ENCODE measurements at places on chromosomes 12 and 14.

DNA sequence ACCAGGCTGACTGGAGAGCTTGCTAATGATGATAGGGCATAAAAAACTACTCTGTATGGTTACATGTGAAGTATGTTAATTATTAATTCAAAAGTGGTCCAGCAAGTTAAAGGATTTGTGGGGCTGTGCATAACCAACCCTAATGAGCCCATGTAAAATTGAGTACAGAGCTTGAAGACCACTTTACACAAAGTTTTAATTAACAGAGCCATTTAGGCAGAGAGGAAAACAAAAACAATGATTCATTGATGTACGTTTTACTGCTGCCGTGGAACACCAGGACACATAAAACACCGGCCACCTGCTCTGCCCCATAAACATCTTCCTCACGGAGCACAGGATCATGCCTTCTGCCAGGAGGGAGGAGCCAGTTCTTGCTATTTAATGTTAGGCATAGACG, 83.5 kb downstream of the RIMBP2 start:
- DNase-seq = no peak

DNA sequence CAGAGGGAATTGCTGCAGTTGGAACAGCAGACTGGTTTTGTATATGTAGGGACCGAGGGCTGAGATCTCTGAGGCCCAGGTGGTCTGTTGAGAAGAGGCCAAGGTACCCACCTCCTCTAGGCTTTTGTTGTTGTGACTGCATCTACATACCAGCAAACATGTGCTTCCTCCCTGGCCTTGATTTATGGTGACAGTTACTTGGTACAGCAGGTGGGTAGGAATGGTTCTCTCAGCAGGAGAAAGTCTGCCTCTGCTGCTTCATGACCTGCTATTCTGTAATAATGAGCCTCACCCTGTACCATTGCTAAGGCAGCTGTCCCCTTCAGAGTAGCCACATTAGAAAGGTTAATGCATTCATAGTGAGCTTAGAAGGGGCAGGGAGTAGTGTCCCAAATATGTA, 196.7 kb upstream of the PELI2 start:
- DNase-seq = no peak

DNA sequence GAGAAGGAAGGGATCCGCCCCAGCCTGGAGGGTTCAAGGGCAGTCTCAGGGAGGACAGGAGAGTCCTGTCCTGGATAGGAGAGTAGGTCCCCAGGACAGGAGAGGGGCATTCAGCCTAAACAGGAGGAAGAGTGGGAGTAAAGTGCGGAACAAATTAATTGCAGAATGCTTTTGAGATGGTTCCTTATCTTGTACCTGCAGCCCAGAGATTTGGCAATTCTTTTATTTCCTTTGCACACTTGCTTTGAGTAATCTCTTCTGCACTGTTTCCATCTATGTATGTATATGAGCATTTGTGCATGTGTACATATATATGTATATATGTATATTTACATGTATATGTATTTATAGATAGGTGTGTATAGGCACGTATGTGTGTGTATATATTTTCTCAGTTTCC, 22.7 kb downstream of the PLEK2 start:
- DNase-seq = no peak

GRCh38 chr14:75077794-75078193, 8.4 kb downstream of the ZC2HC1C start:
- no peak for DNase-seq

- no peak for DNase-seq
These were observed 12.8 kb downstream of the BDKRB2 start for GRCh38 chr14:96217376-96217913.

GRCh38 chr12:68305278-68305677, 26.9 kb downstream of the MDM1 start:
- no peak for DNase-seq

- DNase-seq = peak; percentile 9
These were observed 85.8 kb downstream of the EXOC5 start for GRCh38 chr14:57182760-57183503.

DNA sequence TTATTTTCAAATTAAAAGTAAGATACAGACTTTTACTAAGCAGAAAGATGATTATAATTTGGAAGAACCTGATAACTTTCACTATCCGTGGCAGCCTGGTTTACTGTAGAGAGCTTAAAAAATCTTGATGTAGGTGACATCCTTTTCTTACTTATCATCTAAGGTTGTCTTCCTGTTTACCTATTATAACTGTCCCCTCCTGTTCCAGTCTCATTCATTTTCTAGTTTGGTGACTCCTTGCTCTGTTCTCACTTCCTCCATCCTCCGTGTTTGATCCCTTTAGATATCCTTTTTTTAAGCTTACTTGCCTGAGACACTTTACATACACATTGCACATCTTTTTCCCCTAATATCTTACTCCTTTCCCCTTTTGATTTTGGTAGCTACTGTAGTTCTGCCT, 27.5 kb downstream of the CCDC91 start:
- DNase-seq = no peak

DNA sequence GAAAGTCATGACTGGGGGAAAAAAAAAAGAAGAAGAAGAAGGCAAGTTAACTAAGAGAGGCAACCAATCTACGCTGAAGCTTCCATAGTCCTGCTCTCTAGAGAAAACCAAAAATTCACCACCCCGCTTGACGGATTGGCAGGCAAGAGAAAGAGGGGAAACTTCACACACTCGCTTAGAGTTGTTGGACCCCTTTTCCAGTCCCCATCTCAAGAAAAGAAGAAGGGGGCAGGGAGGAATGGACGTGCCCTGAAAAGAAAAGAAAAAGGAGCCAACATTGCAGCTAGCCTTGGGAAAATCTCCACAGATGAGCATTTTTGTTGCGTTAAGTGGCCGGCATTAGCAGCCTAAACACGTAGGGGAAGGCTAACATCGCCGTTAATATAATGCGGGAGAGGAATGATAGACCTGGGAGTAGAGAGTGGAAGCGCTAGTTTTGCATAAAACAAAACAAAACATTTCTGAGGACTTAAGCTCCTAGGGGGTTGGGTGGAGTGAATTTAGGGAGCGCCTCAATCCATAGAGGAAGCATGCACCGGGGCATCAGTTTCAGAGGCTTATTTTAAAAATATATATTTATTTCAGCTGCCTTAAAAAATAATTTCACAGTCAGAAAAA, 11.3 kb upstream of the FOXG1 start:
- DNase-seq = no peak

- DNase-seq = no peak
These were observed 107.7 kb upstream of the BCAT1 start for GRCh38 chr12:25056486-25057130.

- peak; percentile 81 for DNase-seq
These were observed 258.6 kb upstream of the TMEM132C start for GRCh38 chr12:128008341-128008740.

DNA sequence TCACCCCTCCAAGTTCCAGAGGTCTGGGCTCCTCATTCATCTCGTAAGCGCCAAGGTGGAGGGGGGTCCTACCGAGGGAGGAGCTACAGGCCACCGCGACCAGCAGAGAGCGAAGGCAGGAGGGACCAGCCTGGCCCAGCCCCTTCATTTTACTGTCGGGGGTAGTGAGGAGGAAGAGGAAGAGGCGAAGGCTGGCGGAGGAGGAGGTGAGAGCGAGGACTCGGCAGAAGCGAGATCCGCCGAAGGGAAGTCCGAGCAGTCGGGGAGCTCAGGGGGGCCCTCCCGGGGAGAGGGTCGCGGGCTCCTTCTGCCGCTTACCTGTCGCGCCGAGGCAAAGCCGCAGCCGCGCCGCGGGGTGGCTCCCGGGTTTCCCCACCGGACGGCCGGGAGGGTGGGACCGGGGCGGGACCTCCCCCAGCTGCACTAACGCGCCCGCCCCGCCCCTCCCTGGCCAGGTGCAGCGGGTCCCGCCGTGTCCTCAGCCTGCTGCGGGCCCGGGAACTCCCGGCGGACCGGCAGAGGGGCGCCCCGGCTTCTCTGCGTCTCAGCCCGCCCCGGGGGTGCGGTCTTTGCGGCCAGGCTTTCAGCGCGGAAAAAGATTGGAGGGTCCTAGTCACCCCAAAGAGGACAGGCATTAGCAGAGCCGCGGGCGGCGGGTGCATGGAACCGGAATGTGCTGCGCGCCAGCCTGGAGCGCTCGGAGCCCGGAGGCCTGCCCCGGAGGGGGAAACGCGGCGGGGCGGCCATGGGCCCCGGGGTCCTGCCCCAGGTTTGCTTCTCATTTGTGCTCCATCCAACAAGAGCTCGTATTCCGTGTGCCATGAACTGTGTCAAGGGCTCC, at the start of gene GALNT6:
Gene GALNT6 (minus strand): TSS at position 124 of the 841 bp plus-strand sequence. CDS start 11,625 bp downstream, outside the sequence.
- no peak for DNase-seq

DNA sequence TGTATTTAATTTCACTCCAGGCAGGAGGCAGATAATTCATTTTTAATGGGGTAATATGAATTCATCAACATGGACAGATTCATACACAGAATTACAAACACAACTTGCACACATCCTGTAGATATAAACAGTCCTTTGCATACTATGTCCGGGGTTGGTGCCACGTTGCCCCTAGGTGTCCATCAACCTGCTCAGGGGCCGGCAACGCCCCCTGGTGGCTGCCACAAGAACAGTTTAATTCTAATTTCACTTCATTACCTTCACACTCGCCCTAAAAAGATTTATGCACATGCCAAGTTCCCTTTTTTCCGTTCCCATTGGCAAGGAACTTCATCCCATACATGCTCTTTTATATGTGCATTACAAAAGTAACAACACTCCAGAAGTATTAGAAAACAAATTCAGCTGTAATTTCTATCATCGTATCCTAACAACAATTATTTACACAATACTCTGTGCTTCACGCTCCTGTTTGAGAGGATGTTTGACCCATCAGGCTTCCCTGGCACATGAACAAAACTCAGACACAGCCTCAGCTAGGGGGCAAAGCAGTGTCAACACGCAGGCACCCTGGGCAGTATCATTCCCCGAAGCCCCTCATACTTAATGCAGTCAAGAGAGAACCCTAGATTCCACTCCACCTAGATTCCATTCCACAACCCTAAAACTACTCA, 15.5 kb downstream of the MANSC1 start:
- DNase-seq = peak; percentile 53

- DNase-seq = no peak
These were observed 146.0 kb upstream of the C14orf180 start for GRCh38 chr14:104433401-104434213.

GRCh38 chr12:905261-906031, 44.0 kb downstream of the RAD52 start:
- no peak for DNase-seq

- DNase-seq = no peak
These were observed 13.5 kb downstream of the BMP4 start for GRCh38 chr14:53942970-53943750.

DNA sequence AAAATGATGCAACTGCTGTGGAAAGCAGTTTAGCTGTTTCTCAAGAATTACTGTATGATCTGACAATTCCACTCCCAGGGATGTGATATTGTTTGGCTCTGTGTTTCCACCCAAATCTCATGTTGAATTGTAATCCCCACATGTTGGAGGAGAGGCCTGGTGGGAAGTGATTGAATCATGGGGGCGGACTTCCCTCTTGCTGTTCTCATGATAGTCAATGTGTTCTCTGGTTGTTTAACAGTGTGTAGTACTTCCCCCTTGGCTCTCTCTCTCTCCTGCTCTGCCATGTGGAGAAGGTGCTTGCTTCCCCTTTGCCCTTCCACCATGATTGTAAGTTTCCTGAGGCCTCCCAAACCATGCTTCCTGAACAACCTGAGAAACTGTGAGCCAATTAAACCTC, 93.4 kb upstream of the CPM start:
- no peak for DNase-seq

DNA sequence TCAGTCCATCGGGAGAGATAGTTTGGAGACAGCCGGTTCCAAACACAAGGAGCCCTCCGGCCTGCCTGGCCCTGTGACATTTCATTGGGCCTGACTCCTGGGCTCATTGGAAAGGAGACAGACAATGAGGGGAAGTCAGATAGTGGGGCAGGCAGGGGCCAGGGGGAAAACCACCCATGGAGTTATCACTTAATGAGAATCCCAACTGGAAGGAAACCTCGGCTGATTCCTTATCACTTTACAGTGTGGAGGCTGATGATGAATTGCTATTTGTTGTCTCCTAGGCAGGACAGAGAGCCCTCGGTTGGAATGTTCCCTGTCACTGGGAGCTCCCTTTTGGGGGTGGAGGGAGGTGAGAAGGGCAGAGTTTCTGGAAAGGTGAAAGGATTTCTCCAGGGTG, 44.4 kb downstream of the TBX5 start:
- DNase-seq = no peak

DNA sequence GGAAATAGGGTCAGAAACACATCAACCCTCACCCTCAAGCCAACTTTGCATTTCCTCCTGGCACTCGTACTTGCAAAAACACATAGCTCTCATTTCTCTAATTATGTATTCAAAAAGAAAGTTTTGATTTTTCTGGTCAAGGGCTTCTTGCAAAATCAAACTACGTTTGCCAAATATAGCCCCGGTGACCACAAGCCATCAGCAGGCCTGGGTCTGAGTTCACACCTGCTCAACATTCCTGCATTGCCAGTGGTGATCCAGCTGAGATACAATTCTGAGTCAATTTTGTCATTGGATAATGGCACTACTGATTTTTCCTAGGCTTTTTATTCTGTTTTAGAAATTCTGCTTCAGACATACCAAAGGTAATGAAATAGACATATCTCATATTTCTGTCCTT, 10.7 kb upstream of the BHLHE41 start:
- no peak for DNase-seq

DNA sequence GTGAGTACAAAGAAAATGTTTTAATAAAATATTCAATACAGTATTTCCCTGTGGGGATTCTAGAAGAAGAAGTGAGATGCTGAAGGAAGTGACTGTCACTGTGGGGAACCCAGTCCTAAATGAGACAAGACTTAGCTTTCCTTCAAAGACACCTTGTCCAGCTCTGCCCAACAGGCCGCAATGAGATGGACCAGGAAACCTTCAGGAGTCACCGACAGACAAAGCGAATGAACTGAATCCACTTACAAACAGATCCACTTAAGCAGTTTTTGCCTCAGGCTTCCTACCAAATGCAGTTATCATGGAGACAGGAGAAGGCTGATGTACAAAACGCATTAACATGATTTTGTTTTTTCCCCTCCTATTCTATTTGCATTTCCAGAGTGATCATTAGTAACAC, 9.6 kb downstream of the KCNJ8 start:
- no peak for DNase-seq

- DNase-seq = peak; percentile 42
These were observed 2.1 kb downstream of the ITGA5 start for GRCh38 chr12:54416687-54417603.

GRCh38 chr14:101595349-101595748, 34.1 kb downstream of the DIO3 start:
- DNase-seq = no peak

GRCh38 chr12:12399776-12400305, 43.0 kb downstream of the BORCS5 start:
- no peak for DNase-seq

GRCh38 chr12:57438400-57438799, 3.8 kb downstream of the INHBC start:
- DNase-seq = no peak

GRCh38 chr12:104248444-104248843, 32.9 kb downstream of the TXNRD1 start:
- no peak for DNase-seq

Measured in fibroblast of skin of right biceps (primary cell).